AML-193 (cell line): ENCODE measurements at places on chromosomes 16 and 17.

GRCh38 chr16:77711179-77711578 is 11.1 kb upstream of the NUDT7 start:
- DNase-seq = no peak

DNA sequence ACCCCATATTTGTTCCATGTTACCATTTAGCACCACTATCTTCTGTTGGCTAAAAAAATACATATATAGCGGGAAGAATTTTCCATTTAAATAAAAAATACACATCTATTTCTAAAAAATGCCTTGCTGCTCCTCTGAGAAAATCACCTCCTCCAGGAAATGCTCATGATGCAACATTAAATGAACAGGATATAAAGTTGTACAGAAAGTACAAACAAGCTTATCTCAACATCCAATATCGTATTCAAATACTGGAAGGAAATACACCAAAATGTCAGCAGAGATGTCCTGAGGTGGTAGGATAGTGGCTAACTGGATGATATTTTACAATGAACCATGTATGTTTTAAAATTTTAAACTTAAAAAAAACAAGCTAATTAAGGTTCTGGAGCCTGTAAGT is 21.3 kb downstream of the GNA13 start:
- DNase-seq = no peak

GRCh38 chr16:57800200-57801097 is 1.8 kb downstream of the KIFC3 start:
- DNase-seq = no peak

GRCh38 chr17:76076765-76077583 is 2.0 kb upstream of the ZACN start:
- no peak for DNase-seq

DNA sequence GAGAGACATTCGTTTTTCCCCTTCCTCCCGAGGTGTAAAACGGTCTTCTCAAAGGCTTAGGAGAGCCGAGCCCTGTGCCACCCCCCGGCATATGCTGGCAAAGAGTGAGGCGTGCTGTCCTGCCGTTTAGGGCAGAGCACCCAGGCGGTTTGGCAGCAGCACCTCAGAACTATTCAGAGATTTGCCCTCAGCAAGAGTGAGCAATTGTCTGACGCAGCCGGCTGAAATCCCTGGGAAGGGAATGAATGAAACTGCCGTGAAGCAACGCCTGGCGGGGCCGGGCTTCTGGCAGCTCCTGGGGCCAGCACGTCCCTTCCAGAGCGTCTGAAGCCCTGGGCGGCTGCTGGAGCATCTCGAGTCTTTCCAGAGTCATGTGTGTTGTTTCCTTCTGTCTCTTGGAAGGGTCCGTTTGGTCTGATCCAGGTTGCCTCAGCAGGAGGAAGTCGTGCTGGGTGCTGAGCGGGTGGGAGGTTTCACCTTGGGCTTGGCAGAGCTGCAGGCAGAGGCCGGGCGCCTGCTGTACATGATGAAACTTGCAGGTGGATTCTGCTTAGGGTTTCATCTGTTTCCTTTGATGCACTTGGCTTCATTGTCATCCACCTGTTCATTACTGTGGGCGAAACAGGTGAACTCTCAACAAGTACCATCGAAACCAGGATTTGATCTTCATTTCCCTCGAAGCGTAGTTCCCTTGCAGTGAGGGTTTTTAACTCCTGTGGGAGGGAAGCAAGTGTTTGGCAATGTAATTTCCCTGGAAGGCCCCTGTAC is 35.4 kb downstream of the TBCD start:
- DNase-seq = no peak

- no peak for DNase-seq
Observed at GRCh38 chr17:311119-311782, 41.4 kb downstream of the RPH3AL start.

- DNase-seq = no peak
Observed at GRCh38 chr17:59637611-59638310, 18.1 kb downstream of the CLTC start.

DNA sequence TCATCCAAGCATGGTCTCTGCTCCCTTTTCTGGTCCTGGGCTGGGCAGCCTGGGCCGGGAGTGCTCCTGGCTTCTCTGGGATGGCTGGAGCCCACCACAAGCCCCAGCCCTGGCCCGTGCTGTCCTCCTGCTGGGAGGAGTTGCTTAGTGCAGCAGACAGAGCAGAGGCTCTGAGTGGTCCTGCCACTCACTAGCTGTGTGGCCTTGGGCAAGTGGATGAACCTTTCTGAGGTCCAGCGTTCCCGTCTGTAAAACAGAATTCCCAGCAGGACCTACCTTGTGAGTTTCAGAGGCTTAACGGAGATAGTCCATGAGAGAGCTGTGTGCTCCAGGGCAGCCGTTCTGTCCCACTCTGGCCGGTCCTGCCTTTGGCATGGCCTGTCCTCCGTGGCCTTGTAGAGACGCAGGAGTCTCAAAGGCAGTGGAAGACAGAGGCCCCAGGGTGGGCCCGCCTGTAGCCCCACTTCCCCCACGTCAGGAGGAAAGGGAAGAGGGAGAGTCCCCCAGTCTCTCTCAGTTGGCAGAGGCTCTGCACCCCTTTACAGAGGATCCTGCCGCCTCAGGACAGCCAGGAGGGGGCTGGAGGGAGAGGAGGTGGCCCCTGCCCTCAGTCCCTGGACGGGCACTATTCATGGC is 7.8 kb downstream of the MYO15B start:
- no peak for DNase-seq

DNA sequence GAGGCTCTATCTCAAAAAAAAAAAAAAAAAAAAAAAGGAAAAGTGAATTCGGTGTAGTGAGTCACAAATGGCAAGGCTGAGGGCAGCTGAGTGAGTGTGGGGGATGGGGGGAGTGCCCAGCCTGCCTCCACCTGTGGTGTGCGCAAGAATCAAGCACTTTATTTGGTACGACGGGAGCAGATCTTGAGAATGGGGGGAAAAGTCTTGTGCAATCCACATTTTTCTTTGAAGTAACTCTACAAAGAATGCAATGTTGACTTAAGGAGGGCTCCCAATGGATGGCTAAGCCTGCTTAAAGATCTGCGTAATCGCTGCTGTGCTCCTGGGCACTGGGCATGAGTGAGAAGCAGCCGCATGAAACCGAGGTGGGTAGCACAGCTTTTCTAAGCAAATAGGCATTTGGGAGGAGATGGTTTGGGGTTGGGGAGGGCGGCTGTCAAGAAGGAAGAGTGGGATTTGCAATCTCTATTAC is 28.2 kb downstream of the ATP2C2 start:
- no peak for DNase-seq

GRCh38 chr17:11618861-11619566 is 20.7 kb downstream of the DNAH9 start:
- DNase-seq = no peak

DNA sequence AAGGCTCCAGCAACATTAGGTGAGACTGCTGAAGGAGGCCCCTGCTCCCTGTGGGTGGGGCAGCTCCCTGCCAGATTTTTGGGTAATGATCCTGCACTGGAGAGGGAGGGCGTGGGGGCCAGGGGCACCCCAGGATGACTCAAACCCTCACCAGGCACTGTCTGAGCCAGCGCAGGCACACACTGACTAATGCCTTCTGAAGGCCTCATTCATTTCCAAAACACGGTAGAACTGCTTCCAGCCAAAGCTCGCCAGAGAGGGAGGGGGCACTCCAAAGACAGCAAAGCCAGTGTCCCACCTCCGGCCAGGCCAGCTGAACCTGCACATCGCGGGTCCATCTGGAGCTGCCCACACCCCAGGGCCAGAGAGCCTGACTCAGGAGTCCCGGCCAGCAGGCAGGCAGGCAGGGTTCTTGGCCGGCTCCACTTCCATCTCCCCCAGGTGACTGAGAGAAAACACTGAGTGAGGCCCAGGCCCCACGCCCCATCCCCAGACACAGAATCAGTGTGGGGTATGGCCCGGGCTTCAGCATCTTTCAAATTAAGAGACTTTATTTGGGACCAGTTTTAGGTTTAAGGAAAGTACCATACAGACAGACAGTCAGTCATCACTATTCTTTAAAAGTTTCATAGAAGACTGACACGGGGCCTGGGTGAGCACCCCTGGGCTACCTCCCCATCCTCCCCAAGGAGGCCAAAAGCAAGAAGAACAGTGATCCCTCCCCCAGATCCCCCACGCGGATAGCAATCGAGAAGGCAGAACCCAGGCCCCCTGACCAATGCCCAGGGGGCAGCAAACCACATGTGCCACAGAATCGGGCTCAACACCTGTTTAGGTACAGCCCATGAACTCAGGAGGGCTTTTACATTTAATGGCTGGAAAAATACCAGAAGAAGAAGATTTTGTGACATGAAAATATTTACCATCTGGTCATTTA is 2.3 kb downstream of the PIEZO1 start:
- no peak for DNase-seq

DNA sequence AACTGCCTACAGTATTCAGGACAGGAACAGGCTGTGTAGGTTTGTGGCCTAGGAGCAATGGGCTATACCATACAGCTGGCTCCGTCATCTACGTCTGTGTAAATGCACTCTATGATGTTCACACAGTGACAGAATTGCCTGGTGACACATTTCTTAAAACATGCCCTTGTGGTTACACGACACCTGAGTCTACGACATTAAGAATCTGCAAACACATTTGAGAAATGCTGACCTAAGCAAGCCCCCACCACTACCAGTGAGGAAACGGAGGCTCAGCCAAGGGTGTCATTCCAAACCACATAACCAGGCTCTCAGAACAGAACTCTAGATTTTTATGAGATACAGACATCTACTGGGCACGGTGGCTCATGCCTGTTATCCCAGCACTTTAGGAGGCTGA is 23.5 kb downstream of the USP36 start:
- DNase-seq = no peak

- DNase-seq = no peak
Observed at GRCh38 chr17:38659415-38659814, 15.3 kb downstream of the EPOP start.

GRCh38 chr17:47675380-47676198 is 18.4 kb upstream of the TBKBP1 start:
- no peak for DNase-seq

GRCh38 chr17:33390479-33391176 is 97.5 kb upstream of the ASIC2 start:
- no peak for DNase-seq
